ENCODE measurements at places on chromosomes 7 and 10.

- DNase-seq: no peak
Observed at GRCh38 chr7:135189221-135189662, 18.7 kb upstream of the CYREN start.

DNA sequence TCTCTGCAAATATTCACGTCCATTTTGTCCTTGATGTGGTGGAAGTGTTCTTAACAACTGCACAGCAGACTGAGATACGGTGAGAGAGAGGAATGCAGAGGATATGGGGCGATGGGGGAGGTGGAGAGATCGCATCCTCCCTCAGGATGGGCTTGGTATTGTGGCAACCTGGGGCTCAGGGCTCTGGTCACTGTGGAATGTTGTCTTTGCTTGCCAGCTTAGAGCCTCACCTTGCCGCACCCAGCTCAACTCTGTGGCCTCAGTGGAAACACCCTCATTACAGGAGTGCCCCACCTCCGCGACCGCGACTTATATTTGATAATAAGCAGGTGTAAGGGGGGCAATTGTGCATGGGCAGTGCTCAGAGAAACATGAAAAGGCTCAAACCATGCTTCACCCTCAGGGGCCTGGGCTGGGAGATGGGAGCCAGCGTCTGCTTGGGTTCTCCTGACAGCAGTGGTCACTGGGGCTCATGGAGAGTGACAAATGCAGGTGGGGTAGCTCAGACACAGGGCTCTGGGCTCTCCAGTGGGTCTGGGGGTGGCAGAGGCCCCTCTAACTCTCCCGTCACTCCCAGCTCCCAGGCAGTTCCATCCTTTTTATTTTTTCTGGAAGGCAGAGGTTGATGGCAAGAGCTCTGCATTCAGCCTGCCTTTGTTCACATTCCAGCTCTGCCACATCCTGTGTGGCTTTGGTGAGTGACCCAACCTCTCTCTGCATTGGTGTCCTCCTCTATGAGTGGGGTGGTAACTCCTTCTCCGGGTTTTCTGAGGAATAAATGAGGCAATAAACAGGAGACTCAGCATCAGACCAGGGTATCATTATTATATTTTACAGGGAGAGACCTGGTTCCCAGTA is 43.1 kb upstream of the EMX2 start:
- DNase-seq: no peak

- DNase-seq: no peak
Observed at GRCh38 chr10:16674147-16674703, 143.0 kb downstream of the RSU1 start.

- DNase-seq: no peak
Observed at GRCh38 chr7:82050792-82051191, 280.9 kb upstream of the HGF start.

DNA sequence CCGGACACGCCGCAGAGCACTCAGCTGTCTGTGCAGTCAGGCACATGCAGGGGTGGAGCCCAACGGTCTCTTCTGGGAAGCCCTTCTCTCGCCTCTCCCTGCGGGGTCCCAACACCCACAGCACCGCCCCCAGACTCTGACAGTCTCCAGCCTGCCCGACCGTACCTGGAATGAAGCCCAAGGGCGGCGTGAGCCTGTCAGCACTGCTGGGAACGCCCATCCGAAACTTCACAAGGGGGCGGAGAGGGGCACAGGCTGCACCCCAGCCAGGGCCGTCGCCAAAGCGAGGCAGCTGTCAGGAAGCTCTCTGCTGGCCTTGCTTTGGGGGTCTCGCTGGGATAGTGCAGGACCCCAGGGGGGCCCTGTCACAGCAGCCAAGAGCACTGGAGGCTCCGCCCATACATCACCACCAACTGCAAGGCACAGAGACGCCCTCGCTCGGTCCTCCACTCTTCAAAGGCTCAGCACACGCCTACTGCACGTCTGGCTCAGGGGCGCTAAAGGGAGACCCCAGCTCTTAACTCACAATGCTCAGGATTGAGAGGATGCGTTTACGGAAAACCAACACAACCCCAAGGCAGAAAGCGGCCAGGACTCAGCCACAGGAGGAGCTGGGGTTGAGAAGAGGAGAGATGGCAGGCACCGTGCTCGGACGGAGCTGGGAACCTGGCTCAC is 30.9 kb downstream of the MAD1L1 start:
- no peak for DNase-seq

DNA sequence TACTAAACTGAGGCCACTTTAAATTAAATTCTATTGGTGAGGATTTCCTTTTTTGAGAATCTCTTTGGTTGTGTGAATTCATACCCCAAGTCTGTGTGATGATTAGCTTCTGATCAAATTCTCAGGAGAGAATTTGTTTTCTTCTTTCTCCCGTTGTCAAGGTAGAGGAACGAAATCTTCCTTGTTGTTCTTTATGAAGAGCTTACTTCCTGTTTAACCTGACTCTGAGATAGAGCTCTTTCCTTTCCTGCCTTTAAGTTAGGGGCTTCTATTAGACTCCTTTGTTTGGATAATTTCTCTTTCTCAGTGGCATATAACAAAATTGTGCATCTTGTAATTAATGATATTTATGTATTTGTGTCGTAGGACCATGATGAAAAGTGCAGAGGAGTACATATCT is 572.1 kb downstream of the REEP3 start:
- no peak for DNase-seq

DNA sequence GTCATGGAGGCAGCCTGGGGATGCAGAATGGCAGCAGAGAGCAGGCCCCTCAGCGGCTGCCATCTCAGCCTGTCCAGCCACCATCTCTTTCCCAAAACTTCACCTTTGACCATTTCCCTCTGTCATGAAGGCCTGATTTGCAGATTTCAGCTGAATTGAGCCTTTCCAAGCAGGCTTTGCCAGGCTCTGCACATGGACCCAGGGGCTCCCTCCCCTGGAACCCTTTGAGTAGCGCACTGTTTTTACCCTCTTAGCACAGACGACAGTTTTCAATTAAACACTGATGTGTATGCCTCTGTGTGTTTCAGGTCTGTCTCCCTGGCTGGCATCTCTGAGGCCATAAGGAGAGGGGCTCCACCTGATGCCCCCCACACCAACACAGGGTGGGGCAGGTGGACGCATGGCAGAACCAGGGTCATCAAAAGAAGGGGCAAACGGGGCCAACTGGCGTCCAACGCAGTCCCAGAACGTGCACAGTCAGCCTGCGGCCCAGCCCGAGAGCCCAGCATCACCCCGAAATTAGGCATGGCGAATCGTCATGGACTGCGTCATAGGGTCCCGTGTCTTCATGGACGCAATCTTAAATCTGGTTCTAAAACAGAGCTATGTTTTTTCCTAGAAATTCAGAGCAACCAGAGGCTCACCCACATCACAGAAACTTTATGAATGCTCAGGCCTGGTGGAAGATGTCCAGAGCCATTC is 185.0 kb upstream of the TCERG1L start:
- no peak for DNase-seq

DNA sequence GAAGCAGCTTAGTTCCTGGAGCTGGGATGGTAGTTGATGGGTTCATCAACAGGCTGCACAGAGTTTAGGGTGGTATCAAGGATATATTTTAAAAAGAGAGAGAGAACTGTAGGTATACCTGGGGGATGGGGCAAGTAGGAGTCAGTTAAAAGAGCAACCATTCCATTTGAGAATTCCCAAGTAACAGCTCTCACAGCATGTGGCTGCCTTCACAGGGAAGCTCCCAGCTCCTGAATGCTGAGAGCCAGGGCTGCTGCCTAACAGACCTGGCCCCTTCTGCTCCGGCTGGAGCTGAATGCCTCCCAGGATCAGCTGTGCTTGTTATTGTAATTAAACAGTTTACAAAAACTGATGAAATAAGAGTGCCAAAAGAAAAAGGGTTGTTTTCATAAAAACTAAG is 58.8 kb upstream of the GPR26 start:
- no peak for DNase-seq

DNA sequence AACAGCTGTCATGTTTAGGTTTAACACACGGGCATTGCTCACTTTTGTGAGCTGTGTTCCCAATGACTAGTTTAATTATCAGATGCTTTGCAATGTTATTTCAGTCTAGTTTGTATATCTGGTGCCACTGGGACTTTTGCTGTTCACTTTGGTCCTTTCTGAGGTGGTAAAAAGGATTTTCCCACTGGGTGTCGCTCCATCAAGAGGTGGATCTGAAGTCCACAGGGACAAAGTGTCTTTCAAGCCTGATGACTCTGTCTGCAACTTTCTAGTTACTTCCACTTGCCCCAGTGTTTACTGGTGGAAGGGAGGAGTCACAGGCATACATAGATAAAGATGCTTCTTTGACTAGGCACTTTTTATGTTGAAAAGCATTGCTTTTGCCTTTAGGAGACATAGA is 242.2 kb downstream of the HGF start:
- peak; percentile 32 for DNase-seq

DNA sequence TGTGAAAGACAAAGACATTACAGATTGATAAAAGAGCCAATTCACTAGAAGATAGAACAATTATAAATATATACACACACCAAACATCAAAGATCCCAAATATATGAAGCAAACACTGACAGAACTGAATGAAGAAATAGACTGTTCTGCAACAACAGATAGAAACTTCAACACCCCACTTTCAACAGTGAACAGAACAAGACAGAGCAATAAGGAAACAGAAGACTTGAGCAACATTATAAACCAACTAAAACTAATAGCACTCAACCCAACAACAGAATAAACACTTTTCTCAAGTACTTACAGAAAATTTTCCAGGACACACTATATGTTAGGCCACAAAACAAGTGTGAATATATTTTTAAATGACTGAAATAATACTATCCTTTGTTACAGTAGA is 10.9 kb downstream of the CDCA7L start:
- no peak for DNase-seq

GRCh38 chr7:12623885-12624498 is 53.5 kb downstream of the SCIN start:
- peak; percentile 27 for DNase-seq

GRCh38 chr10:58785354-58785753 is 272.7 kb downstream of the BICC1 start:
- no peak for DNase-seq

Data from GM12865 (cell line).